ENCODE measurements at places on chromosomes 2 and 18. TPM values are rescaled to one million over a fixed set of nuclear protein-coding genes. Genes with fewer than 3 reads are reported as not detected.

The TRABD2A gene
- 12.3 TPM for polyA plus RNA-seq

GRCh38 chr2:209690029-209690754 lies 81.4 kb upstream of the UNC80 start:
- no peaks in the 10 kb centered on the region for H3K27me3 ChIP-seq
- H3K27ac ChIP-seq, result no peak overlapping the region
- no peaks in the 10 kb centered on the region for H3K36me3 ChIP-seq
- no peaks in the 10 kb centered on the region for H3K4me1 ChIP-seq

GRCh38 chr2:219656526-219656925 lies 29.1 kb downstream of the SLC4A3 start:
- DNase-seq, result no peak
- no peaks in the 10 kb centered on the region for H3K4me1 ChIP-seq
- no peak overlapping the region for H3K27ac ChIP-seq
- H3K36me3 ChIP-seq, result peaks cover 21% of the 10 kb centered on the region
- peaks cover 66% of the 10 kb centered on the region for H3K27me3 ChIP-seq
- H3K4me3 ChIP-seq, result no peak overlapping the region

DNA sequence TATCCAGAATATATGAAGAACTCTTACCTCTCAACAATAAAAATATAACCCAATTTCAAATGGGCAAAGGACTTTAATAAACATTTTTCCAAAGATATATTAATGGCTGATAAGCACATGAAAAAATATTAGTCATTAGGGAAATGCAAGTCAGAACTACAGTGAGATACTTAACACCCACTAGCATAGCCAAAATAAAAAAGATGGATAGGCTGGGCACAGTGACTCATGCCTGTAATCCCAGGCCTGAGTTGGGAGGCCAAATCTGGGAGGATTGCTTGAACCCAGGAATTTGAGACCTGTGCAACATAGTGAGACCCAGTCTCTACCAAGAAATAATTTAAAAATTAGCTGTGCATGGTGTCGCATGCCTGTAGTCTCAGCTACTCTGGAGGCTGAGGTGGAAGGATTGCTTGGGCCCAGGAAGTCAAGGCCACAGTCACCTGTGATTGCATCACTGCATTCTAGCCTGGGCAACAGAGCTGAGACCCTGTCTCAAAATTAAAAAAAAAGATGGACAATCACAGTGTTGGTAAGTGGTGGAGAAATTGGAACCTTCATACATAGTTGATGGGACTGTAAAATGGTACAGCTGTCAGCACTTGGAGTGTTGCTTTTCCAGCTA lies 25.1 kb downstream of the MARCHF7 start:
- H3K36me3 ChIP-seq, result peaks cover 8% of the 10 kb centered on the region
- peaks cover 12% of the 10 kb centered on the region for H3K4me1 ChIP-seq
- H3K27me3 ChIP-seq, result no peaks in the 10 kb centered on the region
- no peak overlapping the region for H3K27ac ChIP-seq
- no peak overlapping the region for H3K4me3 ChIP-seq

The PFN4 gene
- not detected for polyA plus RNA-seq

- no peak overlapping the region for H3K4me3 ChIP-seq
- H3K4me1 ChIP-seq, result peaks cover 83% of the 10 kb centered on the region
- H3K27ac ChIP-seq, result peak overlapping the region; percentile 63
- H3K36me3 ChIP-seq, result no peaks in the 10 kb centered on the region
Observed at GRCh38 chr2:61423714-61424113, 47.2 kb downstream of the USP34 start.

DNA sequence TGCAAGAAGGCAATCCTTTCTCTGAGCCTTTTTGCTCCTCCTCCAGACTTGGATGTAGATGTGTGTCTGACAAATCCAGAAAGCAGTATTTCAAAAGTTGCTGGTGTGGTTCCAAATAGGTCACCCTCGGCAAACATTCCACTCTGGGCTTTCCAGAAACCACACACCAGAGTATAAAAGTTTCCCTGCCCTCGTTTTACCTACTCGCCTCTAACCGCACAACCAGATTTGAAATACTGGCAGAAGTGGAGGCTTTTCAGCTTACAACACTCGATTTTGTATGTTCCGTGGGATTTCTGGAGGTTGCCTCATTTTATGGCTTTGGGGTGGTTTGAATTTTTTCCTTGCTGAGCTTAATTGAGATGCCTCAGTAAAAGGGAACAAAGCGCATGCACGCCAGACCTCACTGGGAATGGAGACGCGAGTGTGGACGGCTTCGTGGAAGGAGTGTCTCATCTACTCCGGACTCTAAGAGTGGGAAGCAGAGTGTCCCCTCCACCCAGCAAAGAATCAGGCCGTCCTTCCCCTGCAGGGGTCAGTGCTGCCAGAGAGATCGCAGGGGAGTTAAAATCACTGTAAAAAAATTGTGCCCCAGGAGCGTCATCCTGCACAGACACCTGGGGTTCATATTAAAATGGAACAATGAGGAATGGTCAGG lies 44.0 kb upstream of the RPL31 start:
- no peaks in the 10 kb centered on the region for H3K36me3 ChIP-seq
- H3K4me3 ChIP-seq, result no peak overlapping the region
- DNase-seq, result no peak
- no peaks in the 10 kb centered on the region for H3K4me1 ChIP-seq
- H3K27ac ChIP-seq, result no peak overlapping the region

The AGXT gene
- polyA plus RNA-seq, result not detected

The FTCDNL1 gene
- 1.7 TPM for polyA plus RNA-seq

DNA sequence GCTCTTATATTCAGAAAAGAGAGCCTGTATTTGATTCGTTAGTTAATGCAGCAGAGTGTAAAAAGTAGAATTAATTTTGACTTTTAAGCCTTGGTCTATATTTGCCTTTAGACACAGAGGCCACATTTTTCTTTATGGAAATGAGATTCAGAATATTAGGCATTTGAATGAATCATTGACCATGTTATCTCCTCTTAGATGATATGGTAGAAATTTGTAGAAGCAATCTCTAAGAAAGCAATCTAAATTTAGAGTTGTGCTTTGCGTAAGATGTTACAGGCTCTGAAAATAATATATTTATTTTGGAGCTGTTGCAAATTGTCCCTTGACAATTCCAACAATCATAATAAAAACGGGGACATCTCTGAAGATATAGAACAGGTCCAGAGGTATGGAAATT lies 68.3 kb upstream of the ST6GAL2 start:
- DNase-seq, result no peak
- H3K4me3 ChIP-seq, result no peak overlapping the region

GRCh38 chr2:159326569-159327255 lies 40.2 kb upstream of the WDSUB1 start:
- H3K27ac ChIP-seq, result no peak overlapping the region
- peaks cover 26% of the 10 kb centered on the region for H3K36me3 ChIP-seq
- no peaks in the 10 kb centered on the region for H3K27me3 ChIP-seq
- DNase-seq, result no peak
- H3K4me1 ChIP-seq, result no peaks in the 10 kb centered on the region

DNA sequence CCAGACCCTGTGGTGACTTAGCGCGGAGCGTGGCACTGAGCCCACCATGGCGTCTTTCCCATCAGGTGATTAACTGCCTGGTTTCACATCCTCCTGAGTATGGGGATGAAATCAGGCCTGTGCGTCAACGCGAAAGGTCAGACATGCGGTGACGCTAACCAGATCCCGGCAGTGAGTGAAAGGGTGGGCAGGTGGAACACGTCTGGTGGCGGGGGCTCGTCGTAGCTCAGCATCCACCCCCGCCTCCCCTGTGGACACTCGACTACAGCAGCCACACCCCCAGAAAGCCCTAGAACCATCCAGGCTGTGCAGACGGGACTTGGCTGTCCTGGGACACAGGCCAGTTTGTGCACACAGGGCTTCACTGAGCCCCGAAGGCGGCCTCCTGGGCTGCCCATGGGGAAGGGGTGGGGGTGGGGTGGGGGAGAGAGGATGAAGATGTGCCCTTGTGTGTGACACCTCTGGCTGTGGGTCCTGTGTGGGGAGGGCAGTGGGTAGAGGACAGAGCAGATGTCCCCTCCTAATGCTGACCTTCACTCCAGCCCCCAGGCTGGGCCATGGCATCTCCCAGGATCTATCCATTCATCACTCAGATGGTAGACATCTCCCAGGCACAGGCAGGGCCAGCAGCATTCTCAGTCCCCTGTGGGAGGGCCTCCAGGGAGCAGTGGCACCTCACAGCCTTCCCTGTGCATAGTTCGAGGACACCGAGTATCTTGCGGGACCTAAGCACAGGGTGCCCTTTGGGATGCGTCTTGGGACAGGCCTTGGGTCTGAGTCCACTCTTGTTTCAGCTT lies 27.5 kb downstream of the RAMP1 start:
- no peaks in the 10 kb centered on the region for H3K36me3 ChIP-seq
- no peak for DNase-seq
- peaks cover 5% of the 10 kb centered on the region for H3K4me1 ChIP-seq
- no peak overlapping the region for H3K4me3 ChIP-seq
- no peak overlapping the region for H3K27ac ChIP-seq

DNA sequence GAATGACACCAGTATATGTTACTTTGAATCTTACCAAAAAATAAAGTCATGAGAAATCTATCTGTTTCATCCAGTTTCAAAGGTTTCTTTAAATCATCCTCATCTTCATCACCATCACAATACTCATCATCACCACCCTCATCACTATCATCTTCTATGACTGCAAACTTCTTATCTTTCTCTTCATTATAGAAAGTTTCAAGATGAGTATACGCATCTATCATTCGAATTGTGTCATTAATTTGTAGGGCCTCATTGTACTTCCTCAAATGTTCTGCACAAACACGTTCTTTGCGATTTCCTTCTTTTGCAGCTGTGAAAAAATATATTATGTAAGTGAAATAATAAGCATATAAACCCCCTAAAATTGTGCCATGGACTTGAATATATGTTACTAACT lies 34.1 kb upstream of the FAP start:
- DNase-seq, result no peak
- no peaks in the 10 kb centered on the region for H3K27me3 ChIP-seq
- no peaks in the 10 kb centered on the region for H3K4me1 ChIP-seq
- peak overlapping the region; percentile 37 for H3K27ac ChIP-seq
- peaks cover 38% of the 10 kb centered on the region for H3K36me3 ChIP-seq

DNA sequence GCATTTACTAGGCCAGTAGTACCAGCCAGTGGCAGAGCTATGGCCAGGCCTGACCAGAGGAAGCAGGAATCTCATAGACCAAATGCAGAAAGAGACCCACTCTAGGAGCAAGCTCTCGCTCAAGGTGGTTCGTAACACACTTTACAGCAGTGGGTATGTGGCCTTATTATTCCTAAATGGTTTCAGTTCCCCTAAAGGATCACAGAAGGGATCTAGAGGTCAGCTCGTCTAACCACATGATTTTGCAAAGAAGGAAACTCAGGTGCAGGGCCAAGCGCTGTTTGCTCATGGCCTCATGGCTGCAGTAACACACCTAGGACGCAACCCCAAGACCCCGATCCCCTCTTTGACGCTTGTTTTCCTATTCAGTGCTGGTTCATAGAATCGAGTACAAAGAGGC lies 65.5 kb upstream of the ATG16L1 start:
- DNase-seq, result peak; percentile 19
- no peaks in the 10 kb centered on the region for H3K27me3 ChIP-seq
- H3K36me3 ChIP-seq, result peaks cover 42% of the 10 kb centered on the region
- H3K4me3 ChIP-seq, result peak overlapping the region; percentile 57

- no peaks in the 10 kb centered on the region for H3K4me1 ChIP-seq
- DNase-seq, result no peak
- H3K27ac ChIP-seq, result no peak overlapping the region
- H3K36me3 ChIP-seq, result no peaks in the 10 kb centered on the region
- H3K27me3 ChIP-seq, result no peaks in the 10 kb centered on the region
Observed at GRCh38 chr2:56537756-56538155, 354.0 kb downstream of the CCDC85A start.

- H3K27ac ChIP-seq, result no peak overlapping the region
- no peak for DNase-seq
- peaks cover 6% of the 10 kb centered on the region for H3K4me1 ChIP-seq
- no peak overlapping the region for H3K4me3 ChIP-seq
- peaks cover 14% of the 10 kb centered on the region for H3K27me3 ChIP-seq
- no peaks in the 10 kb centered on the region for H3K36me3 ChIP-seq
Observed at GRCh38 chr2:236015171-236015570, 153.0 kb downstream of the GBX2 start.

GRCh38 chr2:238927746-238928519 lies 80.0 kb downstream of the TWIST2 start:
- no peaks in the 10 kb centered on the region for H3K4me1 ChIP-seq
- no peak overlapping the region for H3K27ac ChIP-seq
- H3K27me3 ChIP-seq, result peaks cover 44% of the 10 kb centered on the region
- no peaks in the 10 kb centered on the region for H3K36me3 ChIP-seq

The C2orf81 gene
- 8.8 TPM for polyA plus RNA-seq

DNA sequence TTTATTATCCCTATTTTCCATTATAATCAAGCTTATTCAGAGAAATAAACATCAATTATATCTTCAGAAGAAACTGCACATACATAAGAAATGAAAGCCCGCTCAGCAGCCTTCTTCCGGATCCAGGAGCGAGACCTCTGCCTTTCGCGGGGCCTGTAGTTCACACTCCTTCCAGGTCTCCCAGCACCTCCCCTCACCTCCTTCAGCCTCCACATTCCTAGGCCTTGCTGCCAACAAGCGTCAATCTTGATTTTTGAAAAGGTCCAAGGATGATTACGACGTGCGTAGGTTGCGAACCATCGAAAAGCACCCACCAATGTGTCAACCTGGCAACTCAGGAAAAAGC lies 355 bp upstream of the KIDINS220 start:
- H3K27ac ChIP-seq, result no peak overlapping the region
- peak overlapping the region; percentile 99 for H3K4me3 ChIP-seq
- H3K27me3 ChIP-seq, result peaks cover 8% of the 10 kb centered on the region

The STAT4 gene
- polyA plus RNA-seq, result 0.19 TPM

The ZC3H8 gene
- polyA plus RNA-seq, result 13.1 TPM

DNA sequence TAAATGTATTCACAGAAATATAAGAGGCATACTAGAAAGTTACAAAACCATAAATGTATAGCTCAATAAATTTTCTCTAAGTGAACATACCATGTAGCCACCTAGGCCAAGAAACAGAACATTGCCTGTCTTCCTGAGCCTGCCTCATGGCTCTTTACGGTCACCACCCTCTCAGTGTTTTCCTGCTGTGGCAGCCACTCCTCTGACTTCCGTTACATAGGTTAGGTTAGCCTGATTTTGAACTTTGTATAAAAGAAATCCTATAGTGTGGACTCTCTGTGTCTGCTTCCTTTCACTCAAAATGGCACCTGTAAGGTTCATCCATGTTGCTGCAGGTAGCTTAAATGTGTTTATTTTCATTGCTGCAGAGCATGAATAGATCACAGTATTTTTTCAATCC lies 11.6 kb upstream of the ST3GAL5 start:
- no peak overlapping the region for H3K27ac ChIP-seq
- H3K4me3 ChIP-seq, result no peak overlapping the region
- H3K36me3 ChIP-seq, result peaks cover 7% of the 10 kb centered on the region
- H3K4me1 ChIP-seq, result no peaks in the 10 kb centered on the region

The GAREM1 gene
- 0.66 TPM for polyA plus RNA-seq

- DNase-seq, result no peak
- H3K36me3 ChIP-seq, result no peaks in the 10 kb centered on the region
- peaks cover 13% of the 10 kb centered on the region for H3K27me3 ChIP-seq
- H3K4me3 ChIP-seq, result no peak overlapping the region
- no peaks in the 10 kb centered on the region for H3K4me1 ChIP-seq
Observed at GRCh38 chr2:11597538-11598225, 63.8 kb downstream of the GREB1 start.

The WDR43 gene
- polyA plus RNA-seq, result 38.5 TPM

- no peaks in the 10 kb centered on the region for H3K36me3 ChIP-seq
- peaks cover 11% of the 10 kb centered on the region for H3K27me3 ChIP-seq
- H3K4me1 ChIP-seq, result no peaks in the 10 kb centered on the region
- no peak for DNase-seq
- H3K4me3 ChIP-seq, result no peak overlapping the region
Observed at GRCh38 chr2:176851200-176851888, 361.2 kb upstream of the HNRNPA3 start.

GRCh38 chr18:35514283-35514682 lies 16.5 kb upstream of the INO80C start:
- H3K27me3 ChIP-seq, result no peaks in the 10 kb centered on the region
- no peak for DNase-seq
- H3K4me1 ChIP-seq, result peaks cover 9% of the 10 kb centered on the region
- no peak overlapping the region for H3K4me3 ChIP-seq
- H3K36me3 ChIP-seq, result no peaks in the 10 kb centered on the region

Measured in naive B cell (primary cell).